Activated gamma-delta T cell treated with Interleukin-2 at 50 U/mL for 16 hours (primary cell): ENCODE measurements at places on chromosomes 11 and 22.

DNA sequence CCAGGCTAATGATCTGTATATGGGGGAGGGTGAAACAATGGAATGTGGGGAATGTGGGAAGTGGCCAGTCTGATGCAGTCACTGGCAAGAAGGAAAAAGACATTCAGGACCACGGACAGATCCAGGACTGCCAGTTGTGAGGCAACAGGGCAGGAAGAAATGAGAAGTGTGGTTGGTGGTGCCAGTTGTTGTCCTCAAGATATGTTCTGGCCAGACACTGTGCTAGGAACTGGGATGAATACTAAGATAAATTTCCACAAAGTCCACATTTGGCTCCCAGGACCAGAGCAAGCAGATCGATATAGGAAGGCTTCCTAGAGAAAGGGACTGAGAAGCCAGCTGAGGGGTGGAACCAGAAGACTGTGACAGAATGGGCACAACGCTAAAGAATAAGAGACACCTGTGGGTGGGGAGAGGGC lies 6.8 kb upstream of the TPBGL start:
- no peak for DNase-seq

- no peak for DNase-seq
Observed at GRCh38 chr11:2927121-2927800, 2.0 kb downstream of the PHLDA2 start.

- no peak for DNase-seq
Observed at GRCh38 chr11:131373095-131373725, 2.8 kb downstream of the NTM start.

DNA sequence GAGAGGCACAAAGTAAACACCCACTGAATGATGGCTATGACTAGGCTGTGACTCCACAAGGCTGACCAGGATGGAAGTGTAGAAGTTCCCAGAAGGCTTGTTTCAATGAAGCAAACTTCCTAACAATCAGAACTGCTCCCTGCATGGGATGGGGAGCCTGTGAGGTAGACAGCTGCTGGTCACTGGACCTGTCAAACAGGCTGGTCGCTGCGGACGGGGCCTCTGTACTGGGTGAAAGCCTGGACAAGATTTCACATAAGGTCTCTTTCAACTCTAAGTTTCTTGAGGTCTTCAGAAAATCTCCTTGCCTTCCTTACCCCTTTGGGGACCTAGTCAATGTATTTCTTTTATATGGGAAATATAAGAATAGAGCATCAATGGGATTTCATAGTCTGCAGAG lies 438.2 kb downstream of the BUD13 start:
- DNase-seq, result no peak

- DNase-seq, result peak; percentile 38
Observed at GRCh38 chr22:46054091-46055073, 77.4 kb upstream of the WNT7B start.

DNA sequence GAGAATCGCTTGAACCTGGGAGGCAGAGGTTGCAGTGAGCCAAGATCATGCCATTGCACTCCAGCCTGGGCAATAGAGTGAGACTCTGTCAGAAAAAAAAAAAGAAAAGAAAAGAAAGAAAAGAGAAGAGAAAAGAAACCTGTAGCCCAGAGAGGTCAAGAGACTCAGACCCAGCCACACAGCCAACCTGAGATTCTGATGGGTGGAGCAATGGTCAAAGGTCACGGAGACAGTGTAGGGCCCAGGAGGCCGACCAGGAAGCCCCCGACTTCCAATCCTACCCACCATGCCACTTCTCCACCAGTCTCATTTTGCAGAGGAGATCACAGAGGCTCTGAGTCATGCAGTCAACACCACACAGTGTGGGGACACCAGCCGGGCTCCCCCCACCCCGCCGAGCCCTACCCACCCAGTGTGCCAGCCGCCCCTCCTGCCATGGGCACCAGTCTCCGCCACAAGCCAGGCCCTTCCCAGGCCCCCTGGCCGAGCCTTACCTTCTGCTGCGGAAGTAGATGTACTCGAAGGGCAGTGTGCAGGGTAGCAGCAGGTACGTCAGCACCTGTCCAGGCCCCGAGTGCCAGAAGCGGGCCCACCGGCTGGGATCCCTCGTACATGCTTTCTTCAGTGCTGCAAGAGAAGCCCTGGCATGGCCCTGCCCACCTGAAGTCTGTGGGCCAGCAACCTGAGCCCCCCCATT lies 7.9 kb downstream of the PNPLA5 start:
- no peak for DNase-seq

DNA sequence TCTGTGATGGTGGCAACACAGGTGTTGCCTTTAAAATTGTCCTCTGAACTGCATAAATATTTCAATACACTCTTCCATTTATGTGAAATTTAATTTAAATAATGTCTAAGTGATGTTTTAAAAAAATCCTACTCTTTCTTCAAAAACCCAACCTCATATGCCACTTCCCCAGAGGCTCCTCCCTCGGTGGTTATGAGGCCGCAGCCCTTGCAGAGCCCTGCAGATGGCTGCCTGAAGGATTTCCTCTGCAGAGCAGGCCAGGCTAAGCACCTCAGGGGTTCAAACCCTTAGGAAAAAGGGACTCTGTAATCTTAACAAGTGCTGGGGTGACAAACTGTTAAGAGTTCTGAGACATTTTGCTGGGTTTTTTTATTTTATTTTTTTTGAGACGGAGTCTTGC lies 25.2 kb downstream of the MORC2 start:
- DNase-seq, result peak; percentile 65

DNA sequence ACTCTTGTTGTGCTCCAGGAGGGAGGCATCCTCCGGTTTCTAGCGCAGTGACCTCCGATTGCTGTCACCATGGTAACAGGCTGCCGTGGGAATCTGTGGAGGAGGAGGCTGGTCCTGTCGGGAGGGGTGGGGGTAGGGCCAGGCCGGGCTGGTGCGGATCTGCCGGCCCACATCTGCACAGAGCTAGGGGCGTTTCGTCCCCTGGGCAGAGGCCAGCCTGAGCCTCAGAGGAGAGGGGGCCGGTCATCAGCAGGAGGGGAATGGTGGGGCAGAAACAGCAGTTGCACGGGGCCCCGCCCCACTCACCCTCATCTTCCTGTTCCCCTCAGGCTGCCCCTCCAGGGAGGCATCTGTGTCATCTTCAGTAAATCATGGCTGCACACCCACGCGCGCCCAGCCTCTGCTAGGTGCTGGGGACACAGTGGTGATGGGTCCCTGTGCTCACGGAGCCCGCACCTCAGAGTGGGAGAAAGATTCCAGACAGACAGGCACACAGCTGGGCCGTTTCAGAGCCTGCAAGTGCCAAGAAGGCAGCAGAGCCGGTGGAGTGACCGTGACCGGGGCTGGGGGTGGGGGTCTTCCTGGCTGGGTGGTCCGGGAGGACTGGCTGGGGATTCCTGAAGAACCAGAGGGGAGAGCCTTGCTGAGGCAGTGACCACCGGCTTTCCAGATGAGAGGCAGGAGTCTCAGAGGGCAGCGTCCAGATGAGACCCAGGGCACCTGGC lies 120.5 kb downstream of the CACNA1I start:
- no peak for DNase-seq

DNA sequence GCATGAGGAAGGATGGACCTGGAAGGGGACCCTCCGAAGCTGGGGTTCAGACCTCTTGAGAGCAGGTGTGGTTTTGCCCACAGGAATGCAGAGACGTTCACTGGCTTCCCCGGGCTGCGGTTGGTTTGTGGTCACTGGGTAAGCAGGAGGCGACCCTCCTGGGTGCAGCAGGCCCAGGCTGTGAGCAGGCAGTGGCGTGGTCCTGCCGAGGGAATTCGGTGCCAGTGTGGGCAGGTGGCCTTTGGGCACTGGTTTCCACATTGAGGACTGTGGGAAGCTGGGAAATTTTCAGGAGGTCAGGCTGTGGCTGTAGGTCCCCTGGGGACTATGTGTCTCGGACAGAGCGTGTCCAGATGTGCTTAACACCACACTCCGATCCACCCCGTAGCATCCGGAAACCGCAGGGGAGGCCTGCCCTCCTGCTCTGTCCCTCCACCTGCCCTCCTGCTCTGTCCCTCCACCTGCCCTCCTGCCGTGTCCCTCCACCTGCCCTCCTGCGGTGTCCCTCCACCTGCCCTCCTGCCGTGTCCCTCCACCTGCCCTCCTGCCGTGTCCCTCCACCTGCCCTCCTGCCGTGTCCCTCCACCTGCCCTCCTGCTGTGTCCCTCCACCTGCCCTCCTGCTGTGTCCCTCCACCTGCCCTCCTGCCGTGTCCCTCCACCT lies 27.5 kb downstream of the TPCN2 start:
- no peak for DNase-seq

- no peak for DNase-seq
Observed at GRCh38 chr22:37047006-37047405, 4.5 kb upstream of the KCTD17 start.

GRCh38 chr11:8107642-8108041 lies 26.6 kb downstream of the TUB start:
- DNase-seq, result no peak

GRCh38 chr11:133711545-133711944 lies 133.8 kb downstream of the SPATA19 start:
- no peak for DNase-seq

- DNase-seq, result no peak
Observed at GRCh38 chr11:131179836-131180235, 190.6 kb upstream of the NTM start.

DNA sequence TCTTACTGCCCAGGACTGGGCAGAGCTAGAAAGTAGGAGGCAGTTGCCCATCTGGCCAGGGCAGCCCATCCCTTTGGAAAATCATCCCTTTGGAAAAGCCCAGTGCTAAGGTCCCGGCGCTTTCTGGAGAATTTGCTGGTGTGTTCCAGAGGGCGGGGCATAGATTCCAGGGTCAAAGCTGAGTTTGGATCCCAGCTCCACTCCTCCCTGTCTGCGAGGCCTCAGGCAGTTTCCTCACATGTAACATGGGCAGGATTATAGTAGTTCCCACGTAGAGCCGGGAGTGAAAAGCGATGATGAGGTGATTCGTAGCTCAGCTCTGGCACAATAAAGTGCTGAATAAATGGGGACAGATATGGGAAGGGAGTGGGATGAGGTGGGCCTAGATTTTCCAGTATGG lies 31.4 kb upstream of the LRRC10B start:
- no peak for DNase-seq

DNA sequence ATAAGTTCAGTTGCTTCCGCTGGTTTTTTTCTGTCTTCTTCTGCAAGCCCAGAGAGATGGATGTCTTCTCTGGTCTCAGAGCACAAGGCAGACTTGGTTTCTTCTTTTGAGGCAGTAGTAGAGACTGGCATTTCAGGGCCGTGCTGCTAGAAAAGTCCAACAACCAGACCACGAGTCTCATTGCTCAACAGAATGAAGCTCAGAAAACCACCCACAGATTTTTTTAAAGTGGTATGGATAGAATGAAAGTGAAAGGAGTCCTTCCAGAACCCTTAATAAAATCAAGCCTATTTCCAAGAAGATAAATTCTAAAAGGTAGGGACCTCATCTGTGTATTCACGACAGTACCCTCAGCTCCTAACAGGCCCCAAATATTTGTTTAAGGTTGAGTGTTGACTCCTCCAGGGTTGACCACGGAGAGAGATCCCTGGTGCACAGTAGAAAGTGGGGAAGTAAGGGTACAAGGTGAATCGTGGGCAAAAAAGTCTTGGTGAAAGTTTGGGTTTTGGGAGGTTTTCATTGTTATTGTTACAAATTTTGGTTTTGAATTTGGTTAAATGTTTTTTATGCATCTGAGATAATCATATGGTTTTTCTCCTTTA lies 43.6 kb upstream of the DDX6 start:
- DNase-seq, result no peak

DNA sequence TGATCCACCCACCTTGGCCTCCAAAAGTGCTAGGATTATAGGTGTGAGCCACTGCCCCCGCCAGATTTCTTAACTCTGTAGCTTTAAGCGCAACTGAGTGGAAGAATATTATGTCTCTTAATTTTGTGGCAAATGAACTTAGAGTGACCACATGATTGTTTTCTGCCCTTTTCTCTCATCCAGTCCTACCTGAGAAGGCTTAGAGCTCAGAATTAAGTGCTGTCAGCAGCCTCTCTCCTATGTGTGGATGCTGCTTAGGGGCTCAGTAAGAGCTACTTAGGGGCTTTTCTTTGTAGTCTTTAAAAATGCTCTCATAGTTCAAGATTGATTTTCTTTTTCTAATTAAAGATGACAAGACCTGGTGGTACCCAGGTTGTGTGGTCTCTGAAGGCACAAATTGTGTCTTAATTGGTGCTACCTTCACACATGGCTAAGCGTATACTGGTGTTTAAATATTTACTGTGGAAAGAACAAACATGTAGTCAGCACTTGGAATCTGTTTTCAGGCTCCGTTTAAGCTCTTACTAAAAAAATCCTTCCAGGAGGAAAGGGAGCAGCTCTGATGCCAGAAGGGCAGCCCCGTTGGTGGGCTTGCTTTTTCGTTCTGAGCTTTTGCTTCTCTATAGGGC lies 59.3 kb downstream of the DEPDC5 start:
- no peak for DNase-seq

DNA sequence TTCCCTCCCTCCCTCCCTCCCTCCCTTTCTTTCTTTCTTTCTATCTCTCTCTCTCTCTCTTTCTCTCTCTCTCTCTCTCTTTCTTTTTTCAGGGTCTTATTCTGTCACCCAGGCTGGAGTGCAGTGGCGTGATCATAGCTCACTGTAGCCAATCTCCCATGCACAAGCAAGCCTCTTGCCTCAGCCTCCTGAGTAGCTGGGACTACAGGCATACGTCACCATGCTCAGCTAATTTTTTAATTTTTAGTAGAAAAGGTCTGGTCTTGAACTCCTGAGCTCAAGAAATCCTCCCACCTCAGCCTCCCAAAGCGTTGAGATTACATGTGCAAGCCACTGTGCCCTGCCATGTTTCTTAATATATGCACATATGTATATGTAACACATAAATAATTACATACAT lies 19.0 kb downstream of the TSKU start:
- DNase-seq, result no peak

GRCh38 chr11:73950869-73951710 lies at the start of gene DNAJB13:
Gene DNAJB13, plus strand, starts transcription at chr11:73951026. Its CDS starts 44 bp downstream, at chr11:73951070.
- DNase-seq, result no peak

DNA sequence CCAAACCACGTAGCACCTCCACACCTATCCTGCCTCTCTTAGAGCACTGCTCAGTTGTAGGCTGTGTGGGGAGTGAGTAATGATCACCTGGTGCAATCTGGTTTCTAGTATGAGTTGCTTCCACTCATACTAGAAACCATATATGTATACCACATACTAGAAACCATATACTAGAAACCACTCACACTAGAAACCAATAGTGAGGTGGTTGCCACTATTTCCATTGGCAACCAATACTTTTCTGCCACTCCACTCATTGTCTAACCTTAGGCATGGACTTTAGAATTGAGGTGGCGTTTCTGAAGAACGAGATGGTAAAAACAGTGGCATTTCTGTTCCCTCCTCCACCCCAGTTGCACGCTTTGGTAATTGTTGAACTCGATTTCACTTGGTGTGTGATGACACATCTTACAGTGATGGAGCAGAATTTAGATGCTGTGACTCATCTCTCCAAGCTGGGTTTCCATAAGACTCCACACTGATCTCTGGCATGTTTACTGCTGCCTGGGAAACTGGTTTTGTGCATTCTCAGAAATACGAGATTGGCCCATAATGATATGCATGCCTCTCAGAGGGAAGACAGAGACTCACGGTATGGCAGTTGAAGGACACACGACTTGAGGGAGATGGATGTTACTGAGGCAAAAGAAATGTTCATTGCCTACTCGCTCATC lies 82.9 kb downstream of the KIRREL3 start:
- no peak for DNase-seq

GRCh38 chr11:85886089-85887056 lies 31.2 kb downstream of the CCDC83 start:
- DNase-seq, result no peak

- no peak for DNase-seq
Observed at GRCh38 chr22:37999236-37999635, 14.9 kb upstream of the SOX10 start.
